Amniotic stem cell (primary cell): ENCODE measurements at places on chromosomes 13 and 19.

GRCh38 chr13:96450326-96451020 is 360.6 kb downstream of the HS6ST3 start:
- no peak for DNase-seq

DNA sequence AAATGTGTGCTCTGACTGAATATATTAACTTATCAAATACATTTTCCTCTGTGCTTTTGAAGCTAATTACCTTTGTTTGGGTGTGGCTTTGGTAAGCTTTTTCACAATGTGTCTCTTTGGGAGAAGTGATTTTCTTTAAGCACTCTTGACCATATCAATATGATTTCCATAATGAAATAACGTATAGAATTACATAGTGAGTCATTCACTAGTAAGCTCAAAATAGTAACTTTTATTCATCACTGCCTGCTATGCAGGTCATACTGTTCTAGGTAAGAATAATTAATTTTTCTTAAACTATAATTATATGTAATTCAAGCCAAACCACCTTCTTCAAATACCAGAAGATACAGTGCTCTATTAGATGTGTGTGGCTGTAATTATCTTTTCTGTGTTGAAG is 480.7 kb downstream of the MYO16 start:
- no peak for DNase-seq

DNA sequence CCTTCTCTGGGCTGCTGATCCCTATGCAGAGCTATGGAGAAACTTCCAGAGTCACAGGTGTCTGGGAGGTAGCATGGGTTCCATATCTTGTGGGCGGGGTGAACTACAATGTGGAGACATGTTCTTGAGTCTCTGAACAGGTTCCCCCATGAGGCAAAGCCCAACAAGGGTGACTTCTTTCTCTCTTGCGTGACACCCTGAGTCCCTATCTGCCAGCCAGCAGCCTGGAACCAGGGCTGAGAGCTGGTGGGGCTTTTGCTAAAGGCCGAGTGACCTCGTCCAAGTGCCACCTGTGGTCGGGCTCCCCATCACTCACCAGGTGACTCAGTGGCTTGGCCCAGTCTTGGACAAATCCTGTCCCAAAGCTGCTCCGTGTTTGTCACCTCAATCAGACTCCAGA is 88.0 kb upstream of the ZNF536 start:
- DNase-seq, result no peak

- no peak for DNase-seq
Measured at GRCh38 chr19:13037731-13038130, 42.5 kb downstream of the NFIX start.

- DNase-seq, result no peak
Measured at GRCh38 chr13:21703846-21704245, 33.0 kb downstream of the FGF9 start.

DNA sequence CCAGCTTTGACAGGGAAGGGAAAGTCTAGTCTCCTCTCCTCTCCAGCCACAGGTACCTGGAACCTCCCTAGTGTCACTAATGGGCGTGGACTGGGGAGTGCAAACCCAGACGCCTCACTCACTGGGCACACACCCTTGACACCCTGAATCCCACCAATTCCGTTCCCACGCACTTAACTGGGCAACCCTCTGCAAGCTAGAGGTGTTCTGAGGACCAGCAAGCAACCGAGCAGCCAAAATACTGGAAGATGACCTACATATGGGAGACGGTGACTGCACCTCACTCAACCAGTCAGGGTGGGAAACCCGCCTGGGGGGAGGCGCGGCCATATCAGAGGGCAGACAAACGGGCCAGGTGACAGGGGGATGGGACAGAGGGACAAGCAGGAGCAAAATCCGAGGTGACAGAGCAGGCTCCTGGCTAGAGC is 991 bp downstream of the ABHD17A start:
- DNase-seq, result no peak

GRCh38 chr19:43555185-43555770 is 20.0 kb downstream of the XRCC1 start:
- no peak for DNase-seq

DNA sequence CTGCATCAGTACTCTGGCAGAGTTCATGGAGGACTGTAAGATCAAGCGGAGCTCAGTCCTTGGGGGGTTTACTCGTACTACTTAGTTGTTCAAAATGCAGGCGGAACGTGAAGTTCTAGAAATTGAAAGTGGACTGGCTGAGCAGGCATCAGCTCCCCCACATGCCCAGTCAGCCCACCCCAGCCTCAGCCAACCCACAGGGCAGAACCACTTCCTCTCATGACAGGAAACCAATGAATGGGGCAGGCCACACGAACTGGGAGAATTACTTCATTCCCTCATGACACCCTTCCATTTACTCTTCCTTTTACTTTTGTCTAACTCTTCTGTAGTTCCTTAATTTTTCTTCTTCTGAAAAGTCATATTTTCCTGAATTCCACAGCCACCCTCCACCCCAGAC is 71.9 kb downstream of the FLT1 start:
- no peak for DNase-seq

DNA sequence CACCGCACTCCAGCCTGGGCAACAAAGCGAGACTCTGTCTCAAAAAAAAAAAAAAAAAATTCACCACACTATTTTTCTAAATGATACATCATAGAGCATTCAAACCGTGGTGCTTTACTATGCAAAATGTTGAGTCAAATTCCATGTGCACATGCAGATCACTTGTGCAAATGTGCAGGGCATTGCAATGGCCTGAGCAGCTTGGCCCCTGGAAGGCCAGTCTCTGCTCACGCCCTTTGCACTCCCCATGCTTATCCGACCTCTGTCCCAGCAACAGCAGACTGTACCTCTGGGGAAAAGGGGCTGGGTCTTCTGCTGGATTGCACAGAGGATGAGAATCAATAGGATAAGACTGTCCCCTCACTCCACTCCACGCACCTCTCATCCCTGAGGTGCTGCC is 58.5 kb downstream of the PARP4 start:
- no peak for DNase-seq

DNA sequence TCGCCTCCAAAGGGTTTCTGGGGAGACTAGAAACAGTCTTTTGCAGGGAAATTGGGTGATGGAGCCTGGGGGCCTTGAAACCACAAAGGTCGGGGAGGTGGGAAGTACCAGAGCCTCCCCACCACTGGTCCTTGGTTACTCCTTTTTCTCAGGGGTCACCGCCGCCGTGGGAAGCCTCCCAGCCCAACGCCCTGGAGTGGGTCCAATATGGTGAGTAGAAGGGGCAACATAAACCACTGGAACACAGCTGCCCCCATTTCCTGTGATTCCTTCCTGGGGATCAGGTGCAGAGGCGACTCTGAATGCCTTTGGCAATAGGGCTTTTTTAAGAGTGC is 5.8 kb downstream of the PGLYRP1 start:
- no peak for DNase-seq

DNA sequence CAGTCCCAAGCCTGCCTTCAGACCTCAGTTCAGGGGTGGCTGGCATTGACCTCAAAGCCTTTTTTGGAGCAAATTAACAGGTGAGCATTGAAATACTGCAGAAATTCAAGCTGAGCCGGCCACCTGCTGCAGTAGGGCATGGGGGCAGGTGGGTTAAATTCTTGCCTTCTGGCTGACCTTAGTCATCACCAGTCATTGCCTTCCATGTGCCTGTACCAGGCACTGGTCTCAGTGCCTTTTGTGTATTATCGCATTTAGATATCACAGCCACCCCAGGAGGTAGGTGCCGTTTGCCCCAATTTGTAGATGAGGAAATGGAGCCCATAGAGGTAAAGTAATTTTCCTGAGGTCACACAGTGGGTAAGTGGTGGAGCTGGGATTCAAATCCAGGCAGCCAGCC is 7.2 kb downstream of the PPP1R37 start:
- DNase-seq, result no peak

DNA sequence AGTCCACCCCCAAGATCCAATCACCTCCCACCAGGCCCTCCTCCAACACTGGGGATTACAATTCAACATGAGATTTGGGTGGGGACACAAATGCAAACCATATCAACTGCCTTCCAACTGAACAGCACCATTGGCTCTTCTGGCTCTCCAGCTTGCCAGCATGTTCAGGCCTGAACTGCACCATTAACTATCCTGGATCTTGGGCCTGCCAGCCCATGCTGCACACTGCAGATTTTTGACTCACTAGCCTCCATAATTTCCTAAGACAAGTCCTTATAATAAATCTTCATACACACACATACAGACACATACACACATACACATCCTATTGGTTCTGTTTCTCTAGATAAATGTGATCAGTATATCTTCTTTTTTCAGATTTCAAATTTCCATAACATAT is 737.1 kb upstream of the SPRY2 start:
- DNase-seq, result no peak

DNA sequence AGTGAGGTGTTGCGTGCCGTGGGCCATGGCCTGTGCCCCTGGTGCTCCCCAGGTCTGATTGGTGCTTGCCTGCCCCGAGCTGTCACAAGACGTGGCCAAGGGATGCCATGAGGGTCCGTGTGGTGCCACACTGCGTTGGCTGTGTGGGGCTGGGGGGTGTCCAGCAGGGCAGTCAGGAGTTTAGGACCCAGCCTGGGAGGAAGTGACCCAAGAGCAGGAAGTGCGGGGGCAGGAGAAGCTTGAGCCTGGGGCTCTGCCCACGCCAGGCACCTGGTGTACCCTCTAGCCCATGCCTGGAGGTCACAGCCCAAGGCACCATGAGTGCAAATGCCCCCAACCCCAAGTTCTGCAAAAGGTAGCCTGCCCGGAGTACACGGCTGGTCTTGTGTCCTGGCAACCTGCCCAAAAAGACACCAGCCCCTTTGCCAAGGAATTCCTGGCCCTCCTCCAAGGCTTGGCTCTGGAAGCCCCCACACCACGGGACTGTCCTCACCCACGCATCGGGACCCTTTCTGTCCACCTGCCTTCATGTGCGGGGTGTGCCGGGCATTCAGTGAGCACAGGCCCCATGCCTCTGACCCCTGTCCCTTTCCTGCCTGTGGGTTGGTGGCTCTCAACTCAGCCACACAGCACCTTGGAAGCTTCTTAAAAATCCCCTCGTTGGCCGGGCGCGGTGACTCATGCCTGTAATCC is 24.9 kb downstream of the MPND start:
- DNase-seq, result no peak

DNA sequence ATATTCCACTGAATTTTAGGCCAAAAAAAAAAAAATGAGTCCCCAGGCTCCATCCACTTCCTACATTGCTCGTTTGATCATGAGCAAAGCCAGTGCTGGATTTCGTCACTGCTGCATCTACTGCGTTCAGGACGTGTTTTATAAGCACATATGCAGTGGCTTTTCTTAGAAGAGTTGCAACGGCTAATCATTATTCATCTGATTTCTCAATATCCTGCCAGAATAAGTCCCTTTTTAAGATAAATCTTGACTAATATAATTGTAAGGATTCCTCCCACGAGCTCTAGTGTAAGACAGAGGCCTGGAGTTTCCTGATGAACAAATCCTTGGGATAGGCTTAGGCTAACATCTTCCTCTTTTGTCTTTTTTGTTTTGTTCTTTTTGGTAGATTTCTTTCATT is 19.5 kb downstream of the FAM124A start:
- no peak for DNase-seq

GRCh38 chr19:56107626-56108351 is 13.3 kb downstream of the ZNF787 start:
- no peak for DNase-seq

- no peak for DNase-seq
Measured at GRCh38 chr13:40453351-40454021, 213.0 kb downstream of the FOXO1 start.

GRCh38 chr19:29367791-29368222 is 154.9 kb upstream of the UQCRFS1 start:
- no peak for DNase-seq

GRCh38 chr13:41462427-41462826 is 5.1 kb downstream of the RGCC start:
- no peak for DNase-seq

GRCh38 chr13:107118506-107118905 is 550.6 kb upstream of the ARGLU1 start:
- DNase-seq, result no peak

DNA sequence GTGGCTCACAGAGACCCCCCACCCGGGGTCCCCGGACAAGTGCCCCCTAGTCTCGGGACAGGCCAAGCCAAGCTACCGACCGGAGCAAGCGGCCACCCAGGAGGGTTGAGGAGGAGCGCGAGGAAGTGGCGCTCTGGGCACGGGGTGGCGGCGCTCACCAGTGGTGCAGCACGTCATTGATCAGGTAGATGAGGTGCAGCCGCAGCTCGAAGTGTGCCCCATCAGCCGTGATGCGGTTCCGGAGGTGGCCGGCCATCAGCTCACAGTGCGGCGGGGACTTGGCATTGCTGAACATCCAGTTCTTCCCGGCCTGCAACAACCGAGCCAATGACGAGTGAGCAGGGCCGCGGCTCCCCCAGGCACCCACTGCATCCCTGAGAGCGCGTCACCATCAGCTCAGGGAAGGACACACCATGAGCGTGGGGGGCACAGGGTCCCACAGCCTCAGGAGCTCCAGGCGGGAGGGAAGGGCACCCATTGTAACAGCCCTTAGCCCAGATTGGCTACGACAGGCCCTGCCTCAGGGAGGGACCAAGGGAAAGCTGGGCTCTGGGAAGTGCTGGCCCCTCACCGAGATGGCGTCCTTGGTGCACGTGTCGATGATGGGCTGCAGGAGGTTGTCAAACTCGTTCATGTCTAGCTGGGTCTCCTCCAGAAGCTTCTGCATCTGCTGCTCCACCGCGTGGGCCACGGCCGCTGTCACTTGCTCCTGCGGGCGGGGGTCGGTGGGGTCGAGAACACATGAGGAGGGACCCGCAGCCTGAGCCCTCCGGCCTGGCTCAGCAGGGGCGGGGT is 9.6 kb downstream of the CHERP start:
- DNase-seq, result no peak

- DNase-seq, result no peak
Measured at GRCh38 chr13:97072297-97072696, 78.0 kb upstream of the OXGR1 start.

- no peak for DNase-seq
Measured at GRCh38 chr19:45141203-45141900, 19.4 kb downstream of the NKPD1 start.

- no peak for DNase-seq
Measured at GRCh38 chr13:74206855-74207254, 72.7 kb upstream of the KLF12 start.

DNA sequence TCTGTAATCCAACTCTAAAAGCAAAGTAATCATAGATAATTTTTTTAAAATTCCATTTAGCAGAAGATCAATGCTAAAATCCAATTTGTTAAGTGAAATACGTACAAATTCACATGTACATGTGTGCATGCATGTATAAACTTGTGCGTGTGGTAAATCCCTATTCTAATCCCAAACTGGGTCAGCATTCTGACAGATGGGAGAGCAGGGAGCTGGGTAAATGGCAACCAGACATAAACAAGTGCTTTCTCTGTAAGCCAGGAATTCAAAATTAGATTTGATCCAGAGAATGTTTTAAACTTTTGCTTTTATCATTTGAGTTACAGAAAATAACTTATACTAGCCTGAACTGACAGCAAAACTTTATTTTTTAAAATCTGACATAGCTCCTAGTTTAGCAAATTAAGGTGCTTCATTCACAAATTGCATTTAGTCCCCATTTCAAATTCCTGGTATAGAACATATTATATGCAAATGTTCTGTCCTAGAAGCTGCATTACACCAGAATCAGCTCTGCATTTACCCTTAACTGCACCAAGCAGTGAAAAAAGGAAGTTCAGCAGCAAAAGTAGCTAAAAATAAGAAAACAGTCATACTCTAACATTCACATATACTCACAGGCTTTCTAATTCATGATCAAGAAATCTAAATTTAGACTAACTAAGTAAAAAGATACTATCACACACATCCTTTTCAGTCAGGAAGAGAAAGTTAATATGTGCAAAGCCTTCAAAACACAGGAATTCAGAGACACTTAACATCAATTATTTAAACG is 32.6 kb downstream of the UBL3 start:
- no peak for DNase-seq
